ENCODE measurements at places on chromosomes 5 and 9. TPM values are rescaled to one million over a fixed set of nuclear protein-coding genes. Genes with fewer than 3 reads are reported as not detected.

PCA3 gene
- not detected for total RNA-seq

RAD23B gene
- total RNA-seq: 225 TPM

GNA14 gene
- not detected for total RNA-seq

NFIL3 gene
- total RNA-seq: 3.2 TPM

KCNV2 gene
- not detected for total RNA-seq

Data from myocyte (in vitro differentiated cells).